RKO (cell line): ENCODE measurements at places on chromosomes 6 and 20.

DNA sequence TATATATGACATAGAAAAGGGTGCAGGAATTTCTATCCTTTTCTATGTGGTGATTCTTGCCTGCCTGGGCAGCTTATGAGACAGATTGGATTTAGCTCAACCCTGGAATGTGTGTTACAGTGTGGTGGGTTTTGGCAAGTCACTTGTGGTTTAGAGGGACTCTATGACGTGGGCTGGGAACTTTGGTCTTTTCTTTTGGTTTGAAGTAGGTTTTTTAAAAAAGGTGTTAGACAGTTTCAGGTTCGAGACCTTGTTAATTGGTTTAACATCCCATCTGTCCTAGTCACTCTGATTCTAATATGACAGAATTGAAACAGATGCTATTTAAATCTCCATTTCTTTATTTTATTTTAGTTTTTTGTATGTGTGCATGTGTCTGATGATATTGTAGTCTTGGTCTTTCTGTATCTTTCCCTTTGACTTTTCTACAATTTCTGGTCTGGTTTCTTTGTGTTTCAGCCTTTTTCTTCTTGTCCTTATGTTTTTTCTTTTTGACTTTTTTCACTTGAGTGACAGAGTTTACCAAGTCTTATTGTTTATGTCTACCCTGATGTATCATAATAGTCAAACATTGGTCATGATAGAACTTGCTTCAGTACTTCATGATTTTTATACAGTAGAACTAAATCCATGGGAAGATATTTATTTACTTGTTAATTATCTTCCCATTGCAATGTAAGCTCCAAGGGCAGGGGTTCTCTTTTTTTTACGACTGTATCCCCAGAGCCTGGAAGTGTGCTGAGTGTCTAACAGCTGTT lies 174.3 kb downstream of the CDKAL1 start:
- DNase-seq: no peak

- no peak for DNase-seq
These were observed 2.2 kb downstream of the TFAP2B start for GRCh38 chr6:50820869-50821264.

DNA sequence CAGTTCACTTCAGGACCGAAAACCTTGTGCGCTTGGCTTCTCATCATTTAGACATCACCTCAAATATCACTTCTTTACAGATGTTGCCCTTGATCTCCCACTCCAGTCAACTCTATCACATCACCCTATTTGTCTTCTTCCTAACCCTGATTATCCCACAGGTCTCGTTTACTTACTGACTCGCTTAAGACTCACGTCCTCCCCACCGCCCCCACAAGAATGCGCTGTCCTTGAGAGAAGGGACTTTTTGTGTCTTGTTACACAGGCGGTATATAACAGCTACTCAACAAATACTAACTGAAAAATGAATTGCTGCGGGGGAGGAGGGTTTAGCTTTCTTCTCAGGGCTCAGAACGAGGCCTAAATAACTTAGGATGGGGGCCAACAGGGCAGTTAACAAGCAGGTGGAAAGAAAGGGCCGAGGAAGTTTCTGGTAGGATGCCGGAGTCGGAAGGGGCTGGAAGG lies 527 bp downstream of the TOMM34 start:
- peak; percentile 97 for DNase-seq

- DNase-seq: no peak
These were observed 6.8 kb downstream of the TCF21 start for GRCh38 chr6:133895573-133896343.

GRCh38 chr6:17665132-17665531 lies 41.6 kb downstream of the NUP153 start:
- no peak for DNase-seq
